Endodermal cell (in vitro differentiated cells): ENCODE measurements at places on chromosomes 3 and 15. TPM values are rescaled to one million over a fixed set of nuclear protein-coding genes. Genes with fewer than 3 reads are reported as not detected.

DNA sequence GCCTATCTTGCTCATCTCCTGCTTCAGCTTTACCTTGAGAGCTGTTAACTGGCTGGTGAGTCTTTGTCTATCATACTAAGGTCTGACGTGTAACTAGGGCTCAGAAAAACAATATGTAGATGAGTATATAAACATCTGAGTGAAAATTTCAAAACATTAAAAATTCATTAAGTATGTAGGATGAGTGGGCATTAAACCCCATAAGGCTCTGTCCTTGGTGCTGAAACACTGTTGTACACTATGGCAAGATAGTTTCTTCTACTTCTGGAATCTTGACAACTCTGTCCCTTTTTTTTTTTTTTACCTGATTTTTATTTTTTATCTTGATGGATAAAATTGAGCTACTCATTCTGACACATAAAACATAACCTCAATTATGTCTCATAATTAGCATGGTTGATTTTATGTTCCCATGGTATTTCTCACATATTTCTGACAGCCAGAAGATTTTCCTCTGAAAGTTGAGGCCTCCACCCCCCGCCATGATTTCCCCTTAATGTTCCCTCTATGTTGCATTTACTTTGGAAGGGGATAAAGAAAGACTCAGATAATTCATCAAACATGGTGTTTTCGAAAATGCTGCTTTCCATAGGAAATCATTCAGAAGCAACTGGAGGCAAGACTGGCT, 54.3 kb downstream of the DGKG start:
- no peak for DNase-seq

The FAH gene
- 14.2 and 16.7 TPM in 2 replicates for total RNA-seq

DNA sequence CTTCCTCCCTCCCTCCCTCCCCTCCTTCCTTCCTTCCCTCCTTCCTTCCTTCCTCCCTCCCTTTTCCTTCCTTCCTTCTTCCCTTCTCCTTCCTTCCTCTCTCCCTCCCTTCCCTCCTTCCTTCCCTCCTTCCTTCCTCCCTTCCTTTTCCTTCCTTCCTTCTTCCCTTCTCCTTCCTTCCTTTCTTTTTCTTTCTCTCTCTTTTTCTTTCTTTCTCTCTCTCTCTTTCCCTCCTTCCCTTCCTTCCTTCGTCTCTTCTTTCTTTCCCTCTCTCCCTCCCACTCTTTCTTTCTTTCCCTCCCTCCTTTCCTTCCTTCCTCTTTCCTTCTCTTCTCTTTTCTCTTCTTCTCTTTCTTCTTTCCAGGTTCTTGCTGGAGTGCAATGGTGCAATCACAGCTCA, 1.9 kb upstream of the ZNF662 start:
- DNase-seq = no peak

- DNase-seq = peak; percentile 86
These were observed 77.8 kb downstream of the IL20RB start for GRCh38 chr3:137035631-137036030.

GRCh38 chr3:179265875-179266274, 15.0 kb upstream of the KCNMB3 start:
- no peak for DNase-seq

DNA sequence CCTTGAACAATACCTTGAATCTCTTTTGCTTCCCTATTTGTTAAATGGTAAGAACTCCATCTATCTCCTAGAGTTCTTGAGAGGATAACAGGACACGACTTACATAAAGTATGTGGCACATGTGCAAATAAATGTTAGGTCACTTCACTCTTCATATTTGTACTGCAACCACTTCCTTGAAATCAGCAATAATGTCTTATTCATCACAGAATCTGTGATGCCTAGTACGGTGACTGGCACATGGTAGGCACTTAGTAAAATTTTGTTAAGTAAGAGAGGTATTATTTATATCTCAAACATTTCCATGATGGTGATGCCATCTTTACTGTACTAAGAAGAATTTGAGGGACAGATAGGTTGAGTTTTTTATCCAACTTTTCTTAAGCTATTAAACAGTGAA, 14.3 kb downstream of the CD47 start:
- DNase-seq = no peak

The PPM1L gene
- 3.3 and 3.5 TPM in 2 replicates for total RNA-seq

- peak; percentile 44 for DNase-seq
These were observed 2.1 kb downstream of the VIPR1 start for GRCh38 chr3:42504334-42505127.

DNA sequence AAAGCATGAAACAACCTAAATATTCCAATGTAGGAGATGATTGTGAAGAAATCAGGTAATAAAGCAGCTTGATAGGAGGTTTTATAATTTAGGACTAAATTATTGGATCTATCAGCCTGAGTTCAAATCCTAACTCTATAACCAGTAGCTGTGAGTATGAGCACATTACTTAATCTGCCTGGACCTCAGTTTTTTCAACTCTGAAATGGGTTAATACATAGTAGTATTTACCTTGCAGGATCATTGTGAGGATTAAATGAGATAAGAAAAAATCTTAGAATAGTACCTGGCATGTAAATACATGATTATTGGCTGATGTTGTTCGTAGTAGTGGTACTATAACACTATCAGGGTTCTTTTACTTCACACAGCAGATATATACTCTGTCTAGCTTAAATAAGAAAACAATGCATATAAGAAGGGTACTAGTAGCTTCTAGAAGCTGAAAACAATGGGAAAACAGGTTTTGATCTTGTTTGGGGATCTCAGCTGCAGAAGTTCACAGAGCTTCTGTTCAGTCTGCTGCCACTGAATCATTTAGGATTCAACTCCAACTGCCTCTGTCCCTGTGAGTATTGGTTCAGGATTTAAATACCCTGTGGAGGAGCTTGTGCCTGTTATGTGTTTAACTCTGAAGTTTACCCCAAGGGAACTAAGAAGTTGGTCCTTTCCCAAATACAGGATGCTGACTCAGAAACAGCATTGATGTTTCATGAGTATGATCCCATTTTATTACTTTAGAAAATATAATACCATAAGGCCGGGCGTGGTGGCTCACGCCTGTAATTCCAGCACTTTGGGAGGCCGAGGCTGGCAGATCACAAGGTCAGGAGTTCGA, 34.2 kb downstream of the KAT2B start:
- DNase-seq = no peak

DNA sequence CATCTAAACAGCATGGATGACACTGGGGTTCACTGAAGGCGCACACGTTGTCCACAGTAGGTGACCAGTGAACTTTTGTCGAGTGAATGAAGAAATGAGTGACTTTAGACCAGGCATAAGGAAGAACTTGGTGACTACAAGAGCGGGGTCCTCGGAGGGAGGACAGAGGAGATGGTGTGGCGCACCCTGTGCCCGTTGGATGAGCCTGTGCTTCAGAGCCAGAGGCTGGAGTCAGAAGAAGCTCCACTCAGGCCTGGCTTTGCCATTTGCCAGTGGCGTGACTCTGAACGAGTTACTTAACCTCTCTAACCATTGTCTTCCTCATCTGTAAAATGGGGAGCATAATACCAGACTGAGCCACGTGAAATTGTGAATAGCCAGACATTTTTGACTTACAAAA, 42.2 kb downstream of the MUC4 start:
- peak; percentile 17 for DNase-seq

The GPR27 gene
- total RNA-seq = 7.9 and 8.7 TPM in 2 replicates

DNA sequence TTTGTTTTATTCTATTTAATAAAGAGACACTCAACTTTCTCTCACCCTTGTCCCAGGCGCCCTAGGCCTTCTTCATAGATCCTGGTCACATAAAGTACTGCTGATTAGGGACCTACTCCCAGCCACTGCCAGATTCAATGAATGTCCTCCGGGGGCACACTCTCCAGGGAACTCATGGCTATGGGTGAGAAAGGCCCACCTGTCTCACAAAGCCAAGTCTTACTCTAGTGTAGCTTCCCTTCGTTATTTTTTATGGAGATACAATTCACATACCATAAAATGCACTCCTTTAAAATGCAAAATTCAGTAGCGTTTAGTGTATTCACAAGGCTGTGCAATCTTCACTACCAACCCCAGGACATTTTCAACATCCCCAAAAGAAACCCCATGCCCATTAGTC, 87.8 kb downstream of the ADCY5 start:
- DNase-seq = peak; percentile 67

The CKMT1A gene
- total RNA-seq = 0.55 to 1.5 TPM in 2 of 3 replicates, not detected in the other

DNA sequence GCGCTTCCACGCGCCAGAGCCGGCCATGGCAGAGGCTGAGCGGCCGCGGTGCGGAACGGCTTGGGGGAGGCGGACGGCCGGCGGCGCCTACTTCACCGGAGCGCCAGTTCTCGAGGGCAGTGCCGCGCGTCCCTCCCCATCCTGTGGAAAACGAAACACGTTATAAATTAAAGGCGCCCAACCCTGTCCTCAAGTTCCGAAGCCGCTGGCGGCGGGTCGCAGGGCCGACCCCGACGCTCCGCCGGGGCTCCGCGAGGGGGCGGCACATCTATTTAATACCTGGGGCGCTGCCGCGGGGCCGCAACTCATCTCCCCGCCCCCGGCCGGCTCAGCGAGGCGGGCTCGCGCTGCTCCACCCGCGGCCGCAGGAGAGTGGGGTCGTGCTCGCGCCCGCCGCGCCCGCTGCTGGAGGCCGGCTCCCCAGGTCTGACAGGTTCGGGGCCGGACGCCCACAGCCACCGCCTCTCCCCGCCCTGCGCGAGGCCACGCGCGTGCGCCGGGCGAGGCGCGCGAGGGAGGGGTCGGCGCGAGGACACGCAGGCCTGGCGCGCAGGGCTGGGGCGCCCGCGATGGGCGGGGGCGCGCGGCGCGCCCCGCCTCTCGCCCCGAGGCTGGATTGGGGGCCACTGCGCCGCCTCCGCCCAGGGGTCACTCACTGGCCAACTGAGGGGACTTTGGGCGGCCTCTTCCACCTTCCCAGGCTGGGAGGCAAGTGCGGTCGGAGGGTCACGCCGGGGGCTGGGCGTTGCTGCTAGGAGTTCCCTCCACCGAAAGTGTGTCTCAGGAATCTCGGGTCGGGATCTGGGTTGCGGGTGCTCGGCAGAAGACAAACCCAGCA, at the start of gene SLC30A4:
Gene SLC30A4 (minus strand): TSS at position 428 of the 838 bp plus-strand sequence. CDS start 401 bp downstream, at position 27.
- DNase-seq = peak; percentile 83

The TOP2B gene
- total RNA-seq = 182 to 201 TPM (median 196 TPM) in 3 replicates

- DNase-seq = no peak
These were observed 39.2 kb upstream of the LEKR1 start for GRCh38 chr3:156787001-156787400.

The GP9 gene
- total RNA-seq = not detected in 3 replicates

DNA sequence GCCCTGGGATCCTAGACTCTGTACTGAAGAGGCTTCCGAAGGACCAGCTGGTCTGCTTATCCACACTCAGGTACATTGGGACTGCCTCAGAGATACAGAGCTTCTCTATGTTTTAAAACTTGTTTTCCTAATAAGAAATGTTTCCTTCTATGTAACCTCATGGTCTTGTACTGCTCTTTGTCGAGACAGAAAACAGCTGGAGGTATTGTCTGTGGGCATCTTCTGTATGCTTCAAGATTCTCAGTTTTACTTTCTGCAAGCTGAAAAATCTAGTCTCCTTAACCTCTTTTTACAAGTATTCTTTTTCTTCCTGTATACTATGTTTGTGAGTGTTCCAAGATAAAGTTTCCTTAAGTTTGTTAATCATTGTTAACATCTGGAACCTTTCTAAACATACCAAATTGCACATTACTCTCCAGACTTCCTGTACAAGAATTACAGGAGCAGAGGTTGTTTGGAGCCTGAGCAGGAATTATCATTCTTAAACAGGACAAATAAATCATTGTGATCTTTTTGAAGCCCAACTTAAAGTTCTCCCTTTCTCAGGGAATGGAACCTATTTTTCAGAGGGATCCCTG, 358.3 kb upstream of the CFAP20DC start:
- DNase-seq = no peak

DNA sequence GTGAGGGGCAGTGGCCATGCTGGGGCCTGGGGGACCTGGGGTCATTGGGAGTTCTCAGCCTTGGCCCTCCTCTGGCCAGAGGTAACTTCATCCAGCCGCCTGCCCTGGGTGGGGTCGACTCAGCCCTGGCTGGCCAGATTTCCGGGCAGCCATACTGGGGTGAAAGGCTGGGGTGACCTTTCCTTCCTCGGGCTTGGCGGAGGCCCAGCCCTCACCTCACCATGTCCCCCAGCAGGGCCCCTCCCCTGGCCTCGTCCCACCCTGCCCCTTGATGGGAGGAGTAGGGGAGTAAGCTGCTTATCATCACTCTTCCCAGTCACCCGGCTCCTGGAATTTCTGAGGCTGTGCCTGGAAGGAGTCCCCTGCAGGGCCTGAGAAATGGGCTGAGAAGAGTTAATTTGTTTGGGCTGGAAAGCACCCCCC, 5.4 kb downstream of the SEMA3F start:
- peak; percentile 78 for DNase-seq

The PPP1R14D gene
- total RNA-seq = not detected in 3 replicates
